Gastroesophageal sphincter (tissue), 4 donors: ENCODE measurements at places on chromosomes 6 and 20. TPM values are rescaled to one million over a fixed set of nuclear protein-coding genes. Genes with fewer than 3 reads are reported as not detected.

Gene PPIL6
- total RNA-seq: 1.9 TPM

Gene CNR1
- 8.3 TPM for total RNA-seq

Gene OXT
- not detected for total RNA-seq

Gene TAPBP
- 74.9 TPM for total RNA-seq

Gene TP53TG5
- total RNA-seq: not detected

Gene RGS19
- 16.0 TPM for total RNA-seq

Gene NNAT
- total RNA-seq: 8.8 TPM

Gene MYL9
- 1,785 TPM for total RNA-seq

Gene COL12A1
- 328 TPM for total RNA-seq

Gene SALL4
- not detected for total RNA-seq

Gene NUP153
- 41.6 TPM for total RNA-seq

Gene TCP11
- total RNA-seq: not detected

Gene CRYBG1
- total RNA-seq: 10.8 TPM

Gene TSHZ2
- 10.6 TPM for total RNA-seq

Gene HLA-DPA1
- total RNA-seq: 63.7 TPM

Gene PSMB8
- total RNA-seq: 36.0 TPM

Gene CEBPB
- 85.2 TPM for total RNA-seq

Gene SYCP2L
- 2.5 TPM for total RNA-seq

Gene RSPH9
- total RNA-seq: 0.16 TPM

Gene RCAN2
- 46.9 TPM for total RNA-seq

Gene FAXC
- total RNA-seq: 23.2 TPM

Gene GRM1
- total RNA-seq: not detected

Gene ASIP
- total RNA-seq: not detected

Gene MYBL2
- not detected for total RNA-seq

Gene MSH5
- 1.9 TPM for total RNA-seq

Gene DNMT3B
- total RNA-seq: 2.3 TPM

Gene SUPT3H
- 13.1 TPM for total RNA-seq

Gene PTCHD4
- total RNA-seq: 1.2 TPM

Gene SSTR4
- not detected for total RNA-seq

Gene HLA-DRB1
- total RNA-seq: 5.8 TPM

Gene ZNF831
- total RNA-seq: 0.58 TPM

Gene TMC2
- total RNA-seq: 0.35 TPM

Gene PSORS1C2
- total RNA-seq: not detected

Gene CTCFL
- total RNA-seq: not detected

Gene CABLES2
- 3.6 TPM for total RNA-seq

Gene TMEM151B
- total RNA-seq: not detected

Gene C6orf136
- 15.6 TPM for total RNA-seq

Gene NTSR1
- total RNA-seq: 0.22 TPM

Gene CST5
- total RNA-seq: not detected

Gene CTAGE9
- not detected for total RNA-seq

Gene GMPR
- 66.7 TPM for total RNA-seq

Gene HRH3
- not detected for total RNA-seq

Gene MMP24
- 3.1 TPM for total RNA-seq
